ENCODE measurements at places on chromosomes 12 and 14.

GRCh38 chr14:59481871-59482540 is 2.2 kb downstream of the L3HYPDH start:
- DNase-seq = no peak

DNA sequence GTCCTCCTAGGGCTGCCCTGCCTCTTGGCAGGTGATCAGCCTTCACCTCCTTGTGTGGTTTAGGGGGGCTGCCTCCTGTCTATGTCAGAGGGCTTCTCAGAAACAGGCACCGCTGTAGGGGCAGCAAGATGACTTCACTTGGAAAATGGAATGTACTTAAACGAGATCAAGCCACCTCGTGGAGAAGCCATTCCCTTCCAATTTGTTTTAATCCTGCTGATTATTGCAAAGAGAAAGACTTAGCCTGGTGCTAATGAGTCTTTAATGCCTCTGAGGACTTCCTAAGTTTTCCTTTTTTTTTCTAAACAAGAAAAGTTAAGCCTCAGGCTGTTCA is 62.3 kb upstream of the RFLNA start:
- DNase-seq = no peak

GRCh38 chr12:68479261-68479895 is 131.3 kb upstream of the RAP1B start:
- no peak for DNase-seq

GRCh38 chr14:55921511-55921910 is 196.7 kb upstream of the PELI2 start:
- DNase-seq = no peak

GRCh38 chr14:102697501-102697900 is 79.7 kb upstream of the TRAF3 start:
- no peak for DNase-seq

DNA sequence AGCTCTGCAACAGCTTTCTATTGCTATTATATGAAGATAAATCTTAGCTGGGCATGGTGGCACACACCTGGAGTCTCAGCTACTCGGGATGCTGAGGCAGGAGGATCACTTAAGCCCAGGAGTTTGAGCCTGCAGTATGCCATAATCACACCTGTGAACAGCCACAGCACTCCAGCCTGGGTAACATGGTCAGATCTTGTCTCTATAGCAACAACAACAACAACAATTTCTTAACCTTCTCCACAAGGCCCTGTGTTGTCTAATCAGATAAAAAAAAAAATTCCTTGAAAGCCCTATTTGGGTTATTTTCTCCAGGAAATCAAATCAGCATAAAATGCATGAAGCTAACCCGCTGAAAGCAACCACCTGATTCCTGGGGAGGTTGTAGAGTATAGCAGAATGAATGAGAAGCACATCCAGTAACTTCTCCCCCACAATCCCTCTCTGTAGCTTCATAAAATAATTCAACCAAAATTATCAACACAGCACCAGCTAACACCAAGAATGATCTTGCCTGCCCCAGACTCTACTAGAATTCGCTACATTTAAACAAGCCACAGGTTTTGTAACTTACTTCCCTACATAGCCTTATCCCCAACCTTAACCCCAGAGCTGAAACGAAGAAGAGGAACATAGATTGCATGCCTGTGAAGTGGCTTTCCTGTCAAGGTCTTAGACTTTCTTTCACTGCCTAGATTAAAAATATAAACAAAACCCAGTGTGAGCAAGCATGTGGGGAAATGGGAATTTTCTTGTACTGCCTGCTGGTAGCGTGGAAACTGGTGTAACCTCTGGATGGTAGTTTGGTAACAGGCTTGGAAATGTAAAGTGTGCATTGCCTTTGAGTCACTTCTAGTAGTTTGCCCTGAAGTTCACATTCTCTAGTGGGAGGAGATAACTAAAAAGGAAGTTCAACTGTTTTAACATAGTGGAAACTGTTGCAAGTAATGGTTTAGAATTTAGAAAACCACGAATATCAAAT is 6.0 kb upstream of the STK38L start:
- DNase-seq = no peak

DNA sequence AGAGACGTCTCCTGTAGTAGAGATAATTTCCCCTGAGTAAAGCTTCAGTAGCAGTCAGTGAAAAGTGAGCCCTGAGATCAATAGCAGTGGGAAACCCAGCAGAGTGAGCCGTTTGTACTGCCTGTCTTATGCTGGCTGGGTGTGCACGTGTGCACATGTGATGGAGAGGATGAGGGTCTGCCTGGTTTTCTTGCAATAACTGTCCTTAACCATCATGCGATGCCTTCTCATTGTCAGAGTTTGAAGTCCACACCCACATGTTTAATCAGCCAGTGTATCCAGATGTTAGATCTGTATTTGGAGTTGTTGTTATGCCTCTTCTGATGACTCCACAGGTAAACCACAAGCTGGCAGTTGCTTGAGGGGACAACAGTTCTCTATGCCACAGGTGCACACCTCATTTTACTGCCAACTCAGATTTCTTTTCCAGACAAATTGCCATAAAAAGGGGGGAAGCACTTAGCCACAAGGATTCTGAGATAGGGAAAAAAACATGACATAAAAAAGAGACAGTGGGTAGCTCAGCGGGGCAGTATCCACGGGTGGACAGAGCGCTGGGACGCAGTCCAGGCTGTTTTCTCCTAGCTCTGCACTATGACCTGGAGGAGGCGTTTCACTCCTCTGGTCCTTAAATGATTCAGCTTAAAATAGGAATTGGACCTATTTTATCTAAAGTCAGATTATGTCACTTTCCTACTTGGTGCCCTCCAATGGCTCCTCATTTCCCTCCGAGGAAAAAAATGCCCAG is 192.3 kb downstream of the ANO6 start:
- no peak for DNase-seq

Measured in smooth muscle cell of the brain vasculature (primary cell).